ENCODE measurements at places on chromosomes 2 and 18.

- DNase-seq, result no peak
Observed at GRCh38 chr2:100907832-100908231, 87.9 kb downstream of the NPAS2 start.

- DNase-seq, result no peak
Observed at GRCh38 chr2:207871506-207871905, 101.8 kb upstream of the FZD5 start.

- DNase-seq, result no peak
Observed at GRCh38 chr18:48796491-48797205, 154.1 kb downstream of the SMAD7 start.

DNA sequence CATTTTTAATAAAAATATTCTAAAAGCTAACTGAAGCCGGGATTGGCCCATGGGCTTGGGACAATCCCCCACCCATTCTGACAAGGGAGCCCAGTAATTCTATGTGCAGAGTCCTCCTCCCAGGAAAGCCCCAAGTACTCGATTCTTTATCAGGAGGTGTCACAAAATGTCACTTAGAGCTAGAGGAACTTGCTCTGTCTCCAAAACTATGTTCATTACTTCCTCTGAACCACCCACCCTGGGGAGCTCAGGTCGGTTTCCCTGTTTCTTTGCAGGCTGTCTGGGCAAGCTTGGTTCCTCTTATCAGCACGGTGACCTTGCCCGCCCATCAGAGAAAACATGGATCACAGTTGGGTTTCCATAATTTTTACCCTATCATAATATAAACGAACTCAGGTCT is 430.6 kb upstream of the ID2 start:
- DNase-seq, result no peak

GRCh38 chr2:236769981-236770671 is 200.5 kb downstream of the ACKR3 start:
- DNase-seq, result no peak

- DNase-seq, result no peak
Observed at GRCh38 chr2:143720095-143720664, 591.0 kb downstream of the ARHGAP15 start.

DNA sequence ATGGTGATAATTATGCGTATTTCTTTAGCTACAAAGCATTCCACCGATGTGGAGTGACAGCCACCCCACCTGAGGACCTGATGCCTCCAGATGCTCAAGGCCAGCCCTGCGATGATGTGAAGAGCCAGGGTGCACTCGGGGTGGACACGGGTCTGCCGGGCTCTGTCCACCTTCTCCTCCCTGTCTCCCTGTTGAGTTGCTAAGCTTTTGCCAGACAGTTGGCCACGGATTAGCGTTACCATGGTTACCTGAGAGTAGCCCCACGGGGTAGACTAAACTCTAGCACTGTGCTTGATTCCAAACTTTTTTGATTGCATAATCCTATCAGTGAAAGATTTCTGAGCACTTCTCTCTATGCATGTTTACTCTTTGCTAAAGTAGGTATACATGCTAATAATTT is 86.2 kb downstream of the SMIM21 start:
- no peak for DNase-seq

- peak; percentile 65 for DNase-seq
Observed at GRCh38 chr18:31203096-31203793, 40.6 kb upstream of the DSC1 start.
